Mesothelial cell of epicardium (in vitro differentiated cells): ENCODE measurements at places on chromosomes 13 and 19.

GRCh38 chr13:33743438-33744368, 74.2 kb upstream of the RFC3 start:
- no peak for DNase-seq

- no peak for DNase-seq
Observed at GRCh38 chr19:18478545-18479311, 40.8 kb upstream of the ISYNA1 start.

GRCh38 chr13:23660249-23660648, 90.0 kb downstream of the TNFRSF19 start:
- no peak for DNase-seq

DNA sequence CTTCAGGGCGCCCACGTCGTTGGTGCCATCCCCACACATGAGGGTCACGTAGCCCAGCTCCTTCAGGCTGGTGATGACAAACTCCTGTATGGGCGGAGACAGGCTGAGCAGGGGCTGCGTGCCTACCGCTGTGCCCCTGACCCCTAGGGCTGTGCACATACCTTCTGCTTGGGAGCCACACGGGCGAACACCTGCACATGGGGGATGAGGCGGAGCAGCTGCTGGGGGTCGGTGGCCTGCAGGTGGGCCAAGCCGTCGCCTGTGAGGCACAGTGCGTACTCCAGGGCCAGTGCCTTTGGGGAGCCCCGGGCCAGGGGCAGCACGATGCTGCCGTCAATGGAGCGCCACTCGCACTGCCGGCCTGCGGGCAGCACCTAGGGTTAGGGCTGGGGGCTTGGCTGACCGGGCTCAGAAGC, 6.1 kb upstream of the GMIP start:
- no peak for DNase-seq
